Esophagus squamous epithelium (tissue), 5 donors: ENCODE measurements at places on chromosomes 7 and 10.

DNA sequence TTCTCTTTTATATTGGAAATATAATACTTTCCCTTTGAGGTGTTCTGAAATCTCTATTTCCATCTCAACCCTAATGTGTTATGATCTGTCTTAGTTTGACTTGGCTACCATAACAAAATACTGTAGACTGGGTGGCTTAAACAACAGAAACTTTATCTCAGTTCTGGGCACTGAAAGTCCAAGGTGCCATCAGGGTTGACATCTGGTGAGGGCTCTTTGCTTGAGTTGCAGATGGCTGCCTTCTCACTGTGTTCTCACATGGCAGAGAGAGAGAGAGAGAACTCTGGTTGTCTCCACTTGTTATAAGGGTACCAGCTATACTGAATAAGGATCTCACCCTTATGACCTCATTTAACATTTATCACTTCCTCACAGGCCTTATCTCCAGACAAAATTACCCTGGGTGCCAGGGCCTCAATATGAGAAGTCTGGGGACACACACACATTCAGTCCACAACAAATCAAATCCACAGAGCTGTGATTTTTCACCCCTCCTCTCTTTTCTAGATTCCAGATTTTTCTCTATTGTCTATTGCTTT, 104.5 kb downstream of the SRI start:
- H3K36me3 ChIP-seq: no peaks in the 10 kb centered on the region
- no peak overlapping the region for H3K27ac ChIP-seq
- no peak for DNase-seq
- no peaks in the 10 kb centered on the region for H3K27me3 ChIP-seq
- H3K4me1 ChIP-seq: no peaks in the 10 kb centered on the region
- H3K4me3 ChIP-seq: no peak overlapping the region

DNA sequence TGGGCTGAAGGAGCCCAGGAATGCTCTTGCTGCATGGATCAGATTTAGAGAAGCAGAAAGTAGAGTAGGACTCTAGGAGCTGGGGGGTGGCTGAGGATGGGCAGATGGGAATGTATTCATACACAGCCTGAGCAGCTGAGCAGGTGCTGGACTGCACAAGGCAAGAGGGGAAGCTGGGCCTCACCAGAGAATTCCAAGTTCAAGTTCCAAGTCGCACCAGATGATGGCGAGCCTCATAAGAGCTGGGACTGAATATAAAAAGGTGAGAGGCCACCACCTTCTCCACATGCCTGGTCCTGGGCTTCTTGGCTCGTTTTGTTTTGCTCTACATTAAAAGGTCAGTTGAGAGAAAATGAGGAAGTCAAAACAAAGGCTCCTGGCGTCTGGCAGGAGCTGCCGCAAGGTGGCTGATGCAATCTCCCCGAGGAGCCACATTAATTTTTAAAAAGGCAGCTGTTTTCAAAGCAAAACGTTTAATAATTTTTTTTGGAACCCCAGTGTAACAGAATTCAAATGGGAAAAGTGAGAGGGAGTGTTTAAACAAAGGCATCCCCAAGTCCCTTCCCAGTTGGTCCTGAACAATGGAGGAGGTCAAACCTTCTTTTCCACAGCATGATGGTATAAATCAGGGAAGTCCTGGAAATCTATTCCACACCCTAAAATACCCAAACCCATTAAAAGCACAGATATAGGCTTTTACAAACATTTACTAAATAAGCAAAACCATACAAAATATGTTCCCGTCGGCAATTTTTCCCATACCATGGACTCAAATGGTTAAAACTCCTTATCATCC, 9.5 kb downstream of the CYREN start:
- peaks cover 59% of the 10 kb centered on the region for H3K4me1 ChIP-seq
- peaks cover 14% of the 10 kb centered on the region for H3K36me3 ChIP-seq
- H3K27ac ChIP-seq: peak overlapping the region; percentile 69
- no peak overlapping the region for H3K4me3 ChIP-seq
- no peak for DNase-seq

DNA sequence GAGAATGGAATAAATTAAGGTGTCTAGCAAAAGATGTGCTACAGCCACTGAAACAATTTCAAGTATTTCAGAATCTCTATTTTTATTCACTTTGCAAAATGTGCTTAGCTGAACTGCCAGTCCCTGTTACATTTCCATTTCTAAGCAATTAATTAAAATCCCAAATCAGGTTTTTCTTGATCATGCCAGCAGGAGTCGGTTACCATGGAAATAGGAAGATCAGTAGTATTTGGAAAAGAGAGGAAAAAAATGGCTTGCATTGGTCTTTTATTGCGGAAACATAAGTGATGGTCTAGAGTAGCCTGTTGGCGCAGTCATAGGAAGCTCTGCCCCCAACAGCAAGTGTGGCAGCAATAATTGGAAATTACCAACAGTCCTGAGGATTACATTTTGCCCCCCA, 867.1 kb downstream of the GATA3 start:
- H3K27me3 ChIP-seq: no peaks in the 10 kb centered on the region
- H3K27ac ChIP-seq: no peak overlapping the region
- no peak for DNase-seq
- H3K4me3 ChIP-seq: no peak overlapping the region

- DNase-seq: no peak
- H3K27ac ChIP-seq: no peak overlapping the region
- no peaks in the 10 kb centered on the region for H3K27me3 ChIP-seq
- H3K4me3 ChIP-seq: no peak overlapping the region
- H3K36me3 ChIP-seq: no peaks in the 10 kb centered on the region
Measured at GRCh38 chr10:64211466-64211865, 690.3 kb downstream of the REEP3 start.

GRCh38 chr10:80498833-80499741, 38.6 kb upstream of the SH2D4B start:
- H3K27ac ChIP-seq: peak overlapping the region; percentile 87
- H3K27me3 ChIP-seq: no peaks in the 10 kb centered on the region
- peaks cover 100% of the 10 kb centered on the region for H3K4me1 ChIP-seq
- DNase-seq: peak; percentile 59
- H3K36me3 ChIP-seq: peaks cover 13% of the 10 kb centered on the region
- no peak overlapping the region for H3K4me3 ChIP-seq

GRCh38 chr7:53191191-53191695, 155.8 kb downstream of the POM121L12 start:
- H3K27me3 ChIP-seq: no peaks in the 10 kb centered on the region
- no peak overlapping the region for H3K4me3 ChIP-seq
- DNase-seq: no peak
- no peak overlapping the region for H3K27ac ChIP-seq
- no peaks in the 10 kb centered on the region for H3K4me1 ChIP-seq
- H3K36me3 ChIP-seq: no peaks in the 10 kb centered on the region

DNA sequence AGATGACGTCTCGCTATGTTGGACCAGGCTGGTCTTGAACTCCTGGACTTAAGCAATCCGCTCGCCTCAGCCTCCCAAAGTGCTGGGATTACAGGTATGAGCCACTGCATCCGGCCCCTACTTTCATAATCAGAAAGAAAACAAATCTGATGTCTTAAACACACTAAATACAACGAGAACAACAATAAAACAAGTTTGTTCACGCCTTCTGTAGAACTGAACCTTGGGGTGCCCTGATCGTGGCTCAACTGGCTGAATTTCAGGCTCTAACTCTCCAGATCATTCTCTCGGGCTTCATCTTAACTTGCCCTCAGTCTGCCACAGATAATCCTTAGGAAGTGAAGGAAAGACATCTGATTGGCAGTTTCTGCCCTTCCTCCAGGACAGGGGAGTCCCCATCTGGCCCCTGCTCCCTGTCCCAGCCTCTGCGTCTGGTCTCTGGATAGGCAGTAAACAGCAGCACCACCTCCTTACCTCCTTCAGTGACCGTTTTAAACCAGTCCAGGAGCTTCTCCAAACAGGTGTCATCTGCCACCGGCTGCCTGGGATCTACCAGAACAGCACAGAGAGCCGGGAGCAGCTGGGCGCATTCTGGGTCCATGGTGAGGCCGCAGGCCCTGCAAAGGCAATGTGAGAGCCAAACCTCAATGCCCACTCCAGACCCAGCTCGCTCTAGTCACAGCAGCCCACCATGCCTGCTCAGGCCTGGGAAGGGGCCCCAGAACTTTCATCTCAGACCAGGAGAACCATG, 1.3 kb downstream of the BRAT1 start:
- peaks cover 60% of the 10 kb centered on the region for H3K4me1 ChIP-seq
- H3K27ac ChIP-seq: peak overlapping the region; percentile 98

DNA sequence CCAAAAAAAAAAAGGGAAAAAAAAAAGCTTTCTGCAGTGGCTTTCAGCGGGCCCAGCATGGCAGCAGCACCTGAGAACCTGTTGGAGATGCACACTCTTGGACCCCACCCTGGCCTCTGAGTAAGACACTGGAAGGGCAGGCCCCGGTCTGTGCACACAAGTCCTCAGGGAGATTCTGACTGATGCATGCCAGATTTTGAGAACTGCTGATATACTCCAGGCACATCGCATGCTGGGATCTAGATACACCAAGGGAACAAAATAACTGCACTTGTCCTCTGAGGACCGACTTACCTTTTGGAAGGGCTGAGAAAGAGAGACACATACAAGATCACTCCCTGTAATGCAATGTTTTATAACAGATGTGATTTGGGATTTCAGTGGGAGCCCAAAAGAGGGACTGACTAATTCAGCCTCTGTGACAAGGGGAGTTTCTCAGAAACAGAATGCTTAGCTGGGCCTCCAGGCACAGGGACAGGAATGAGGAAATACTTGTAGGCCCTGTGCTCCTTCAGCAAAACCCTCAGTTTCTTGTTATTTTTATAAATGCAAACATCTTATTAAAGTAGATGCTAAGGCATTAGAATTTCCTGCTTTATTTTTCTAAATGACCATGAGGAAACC, 8.2 kb downstream of the EGFR start:
- no peaks in the 10 kb centered on the region for H3K36me3 ChIP-seq
- no peak overlapping the region for H3K4me3 ChIP-seq
- DNase-seq: no peak
- peak overlapping the region; percentile 80 for H3K27ac ChIP-seq
- peaks cover 99% of the 10 kb centered on the region for H3K4me1 ChIP-seq
